Motor neuron (in vitro differentiated cells): ENCODE measurements at places on chromosomes 1 and 21.

- ATAC-seq = no peak
Observed at GRCh38 chr1:101162736-101163735, 73.8 kb upstream of the S1PR1 start.

DNA sequence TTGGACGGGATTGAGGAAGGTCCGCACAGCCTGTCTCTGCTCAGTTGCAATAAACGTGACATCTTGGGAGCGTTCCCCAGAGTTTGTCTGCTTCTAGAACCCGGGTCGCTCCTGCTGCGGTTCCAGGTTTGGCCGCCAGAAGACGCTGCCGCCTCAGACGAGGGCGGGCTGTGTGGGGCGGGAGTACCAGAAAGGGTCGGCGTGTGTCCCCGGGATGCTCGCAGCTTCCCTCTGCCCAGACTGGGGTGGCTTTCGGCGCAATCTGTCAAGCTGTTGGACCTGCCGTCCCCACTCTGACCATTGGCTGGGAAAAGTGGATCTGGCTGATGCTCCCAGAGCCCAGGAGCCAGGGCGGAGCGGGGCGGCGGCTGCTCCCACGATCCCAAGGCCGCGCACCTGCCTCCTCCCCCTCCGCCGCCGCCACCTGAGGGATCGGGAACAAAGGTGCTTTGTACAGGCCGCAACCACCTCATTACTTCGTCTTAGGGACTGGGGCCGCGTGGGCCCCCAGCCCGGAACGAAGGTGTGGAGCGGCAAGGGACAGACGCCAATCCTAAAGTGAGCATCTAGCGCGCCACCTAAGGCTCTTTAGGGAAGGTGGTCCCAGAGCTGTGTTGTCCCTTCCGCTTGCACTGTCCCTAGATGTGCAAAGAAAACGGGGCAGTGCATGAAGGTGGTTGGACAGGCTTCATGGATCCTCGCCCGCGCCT lies 683 bp upstream of the EFNA4 start:
- ATAC-seq = no peak

GRCh38 chr1:41621791-41622190 lies 137.3 kb upstream of the EDN2 start:
- no peak for ATAC-seq

DNA sequence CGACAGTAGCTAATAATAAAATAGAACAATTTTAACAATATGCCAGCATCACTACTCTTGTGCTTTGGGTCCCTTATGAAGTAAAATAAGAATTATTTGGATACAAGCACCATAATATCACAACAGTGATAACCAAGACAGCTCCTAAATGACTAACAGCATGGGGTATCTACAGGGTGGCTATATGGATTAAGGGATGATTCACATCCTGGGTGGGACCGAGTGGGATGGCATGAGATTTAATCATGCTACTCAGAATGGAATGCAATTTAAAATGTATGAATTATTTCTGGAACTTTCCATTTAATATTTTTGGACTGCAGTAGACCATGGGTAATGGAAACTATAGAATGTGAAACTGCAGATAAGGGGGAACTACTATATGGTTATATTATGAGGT lies 28.1 kb upstream of the B3GALNT2 start:
- ATAC-seq = no peak

- no peak for ATAC-seq
Observed at GRCh38 chr1:152585586-152585985, 5.3 kb upstream of the LCE3D start.

DNA sequence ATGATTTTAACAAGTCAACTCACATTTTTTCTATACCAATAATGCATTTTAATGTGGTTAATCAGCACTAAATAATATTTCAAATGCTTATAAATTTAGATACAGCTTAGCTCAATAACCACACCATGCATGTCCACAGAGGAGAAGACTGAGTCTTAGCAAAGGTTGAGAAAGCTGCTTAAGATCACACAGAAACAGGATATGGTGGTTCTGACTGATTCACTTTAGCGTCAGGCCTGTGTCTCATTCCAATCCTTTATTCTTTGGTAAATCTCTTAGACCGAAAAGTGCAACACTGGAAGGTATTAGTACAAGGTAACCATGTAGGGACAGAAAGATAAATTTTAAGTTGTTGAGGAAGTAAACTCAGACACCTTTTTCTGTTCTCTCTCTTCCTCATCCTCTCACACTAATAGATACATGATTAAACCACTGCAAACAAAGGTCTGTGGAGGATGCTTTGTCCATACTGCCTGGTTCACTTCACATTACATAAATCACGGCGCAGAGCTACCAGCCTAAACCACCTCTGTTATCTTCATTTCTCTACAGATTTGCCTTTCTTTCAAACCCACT lies 139.0 kb downstream of the DPYD start:
- ATAC-seq = no peak

GRCh38 chr1:19433719-19433998 lies 51.7 kb downstream of the CAPZB start:
- peak; percentile 67 for ATAC-seq

GRCh38 chr1:83882906-83883305 lies 116.0 kb downstream of the TTLL7 start:
- ATAC-seq = peak; percentile 83

DNA sequence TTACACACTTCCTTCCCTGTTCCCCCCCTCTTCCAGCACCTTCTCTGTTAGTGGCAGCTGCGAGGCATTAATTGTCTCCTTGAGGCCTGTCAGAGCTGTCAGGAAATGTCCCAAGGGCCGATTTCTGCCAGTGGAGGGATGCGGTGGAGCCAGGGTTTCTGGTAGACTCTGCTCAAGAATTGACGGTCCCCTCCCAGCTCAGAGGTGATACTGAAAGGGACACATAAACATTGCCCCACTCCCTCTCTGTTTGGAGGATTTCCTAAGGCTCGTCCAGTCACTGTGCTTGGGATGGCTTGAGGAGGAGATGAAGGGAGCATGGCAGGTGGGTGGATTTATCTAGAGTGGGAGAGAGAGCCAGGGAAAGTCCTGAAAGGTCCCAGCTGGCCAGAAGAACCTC lies 61.4 kb upstream of the CD34 start:
- ATAC-seq = no peak

- ATAC-seq = no peak
Observed at GRCh38 chr1:207691841-207692240, 46.9 kb downstream of the CR1L start.

GRCh38 chr1:116711263-116711840 lies 42.9 kb upstream of the CD2 start:
- peak; percentile 42 for ATAC-seq

GRCh38 chr1:210222340-210223006 lies 10.1 kb upstream of the SERTAD4 start:
- no peak for ATAC-seq

- ATAC-seq = peak; percentile 31
Observed at GRCh38 chr1:174445817-174446216, 1.9 kb upstream of the GPR52 start.

GRCh38 chr1:213681788-213682340 lies 305.9 kb upstream of the PROX1 start:
- no peak for ATAC-seq

GRCh38 chr1:228416217-228416933 lies at the start of gene TRIM17:
TRIM17 (minus strand) TSS chr1:228416861; CDS start chr1:228415072, 1,789 bp downstream.
- peak; percentile 82 for ATAC-seq

DNA sequence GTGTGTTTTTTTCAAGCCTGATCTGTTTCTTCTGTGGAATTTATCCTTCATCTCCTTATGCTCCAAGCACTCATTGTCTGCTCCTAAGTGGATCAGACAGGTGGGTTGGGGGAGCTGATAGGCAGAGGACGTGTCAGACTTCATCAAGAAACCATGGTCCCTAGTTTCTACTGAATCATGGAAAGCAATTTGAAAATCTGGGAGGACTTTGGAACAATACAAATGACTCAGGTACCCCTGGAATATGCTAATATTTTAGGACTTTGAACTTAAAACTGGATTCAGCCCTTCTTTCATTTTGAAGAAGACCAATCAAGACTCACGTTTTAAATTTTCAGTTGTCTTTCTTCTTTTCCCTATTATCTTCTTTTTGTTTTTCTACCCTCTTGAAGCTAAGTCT lies 7.7 kb downstream of the ABCG1 start:
- no peak for ATAC-seq

- ATAC-seq = peak; percentile 5
Observed at GRCh38 chr1:202233804-202234203, 40.2 kb downstream of the LGR6 start.

DNA sequence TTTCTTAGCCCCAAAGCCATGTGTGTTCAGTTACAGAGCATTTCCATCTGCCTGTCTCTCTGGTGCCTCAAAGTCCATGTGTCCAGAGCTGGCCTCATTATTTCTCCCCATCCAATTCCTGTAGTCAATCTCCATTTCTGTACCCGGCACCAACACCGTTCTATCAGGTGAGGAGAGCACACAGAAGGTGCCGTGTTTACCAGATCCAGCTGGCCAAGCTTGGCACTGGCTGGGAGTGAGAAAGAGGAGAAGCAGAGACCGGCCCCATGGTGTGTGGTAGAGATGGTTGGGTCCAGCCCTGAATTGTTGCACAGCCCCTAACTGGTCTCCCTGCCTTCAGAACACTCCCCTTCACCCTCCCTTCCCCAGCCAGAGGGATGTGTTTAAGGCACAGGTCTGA lies 7.5 kb upstream of the SSBP3 start:
- no peak for ATAC-seq

DNA sequence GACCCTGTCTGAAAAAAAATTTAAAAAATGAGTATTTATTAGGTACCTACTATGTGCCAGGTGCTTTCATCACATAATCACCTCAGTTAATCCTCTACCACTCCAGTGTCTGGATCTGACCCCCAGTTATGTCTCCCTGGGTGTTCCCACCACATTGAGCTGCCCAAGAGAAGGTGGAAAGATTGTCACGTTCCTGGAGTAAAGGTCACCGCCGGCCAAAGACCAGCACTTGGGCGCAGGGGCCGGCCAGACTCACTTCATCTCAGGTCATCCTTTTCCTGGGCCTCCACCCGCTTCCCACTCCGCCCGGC lies 714 bp downstream of the PYCR2 start:
- ATAC-seq = no peak

DNA sequence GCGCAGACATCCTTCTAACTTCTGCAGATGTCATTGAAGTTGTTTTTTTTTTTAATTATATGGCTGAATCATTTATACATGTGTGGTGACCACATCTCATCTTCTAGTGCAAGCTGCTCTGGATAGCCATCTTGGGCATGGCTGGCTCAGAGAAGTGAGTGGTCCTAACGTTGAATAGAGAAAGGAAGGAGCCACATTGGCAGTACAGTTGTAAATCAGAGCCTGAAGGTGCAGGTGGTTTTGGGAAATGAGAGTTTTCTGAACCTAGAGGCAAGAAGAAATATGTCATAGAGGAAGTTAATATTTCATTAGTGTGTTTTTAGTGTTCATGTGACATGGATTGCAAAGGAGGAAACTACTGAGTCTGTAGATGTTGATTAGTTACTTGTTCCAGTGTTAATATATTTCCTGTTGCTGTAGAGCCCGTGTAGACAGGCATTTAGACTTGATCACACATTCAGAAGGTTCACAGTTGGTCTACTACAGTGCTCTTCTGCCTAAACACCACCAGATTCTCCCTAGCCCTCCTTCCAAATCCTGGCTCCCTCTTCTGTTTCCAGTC lies 163.7 kb downstream of the ROR1 start:
- no peak for ATAC-seq

GRCh38 chr1:152817309-152817708 lies 5.5 kb downstream of the LCE1B start:
- no peak for ATAC-seq

DNA sequence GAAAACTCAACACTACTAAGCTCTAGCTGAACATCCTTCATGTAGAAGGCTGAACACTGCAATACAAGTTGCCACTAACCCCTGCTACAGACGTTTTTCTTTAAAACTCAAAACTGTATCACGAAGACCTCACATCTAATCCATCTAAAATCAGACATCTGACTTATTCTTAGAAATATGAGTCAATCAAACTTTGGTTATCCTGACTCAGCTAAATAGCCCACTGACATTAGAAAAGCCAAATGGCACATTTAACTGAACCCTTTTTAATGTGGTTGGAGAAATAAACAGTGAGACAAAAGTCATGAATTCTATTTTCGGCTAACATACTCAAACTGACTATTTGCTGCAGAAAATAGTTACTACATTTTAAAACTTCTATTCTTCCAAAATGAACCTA lies 35.6 kb downstream of the WLS start:
- no peak for ATAC-seq

- ATAC-seq = no peak
Observed at GRCh38 chr1:37147906-37148305, 113.6 kb upstream of the GRIK3 start.

DNA sequence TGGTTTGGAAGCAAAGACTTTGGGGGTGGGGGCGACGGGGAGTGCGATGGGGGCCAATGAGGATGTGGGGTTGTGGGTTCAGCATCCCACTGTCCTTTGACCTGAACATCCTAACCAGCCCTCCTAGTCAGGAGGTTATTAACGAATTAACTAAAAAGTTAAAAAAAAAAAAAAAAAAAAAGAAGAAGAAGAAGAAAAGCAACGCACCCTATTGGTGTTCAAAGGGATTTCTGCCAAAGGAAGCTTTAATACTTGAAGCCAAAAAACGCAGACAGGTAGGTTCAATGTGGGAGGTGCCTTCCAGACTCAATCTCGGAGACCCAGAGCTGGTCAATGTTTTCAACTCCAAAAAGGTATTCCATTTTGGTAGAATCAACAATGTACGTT lies 2.2 kb downstream of the CLIC6 start:
- no peak for ATAC-seq

- no peak for ATAC-seq
Observed at GRCh38 chr1:160068225-160068624, 1.7 kb downstream of the KCNJ10 start.

DNA sequence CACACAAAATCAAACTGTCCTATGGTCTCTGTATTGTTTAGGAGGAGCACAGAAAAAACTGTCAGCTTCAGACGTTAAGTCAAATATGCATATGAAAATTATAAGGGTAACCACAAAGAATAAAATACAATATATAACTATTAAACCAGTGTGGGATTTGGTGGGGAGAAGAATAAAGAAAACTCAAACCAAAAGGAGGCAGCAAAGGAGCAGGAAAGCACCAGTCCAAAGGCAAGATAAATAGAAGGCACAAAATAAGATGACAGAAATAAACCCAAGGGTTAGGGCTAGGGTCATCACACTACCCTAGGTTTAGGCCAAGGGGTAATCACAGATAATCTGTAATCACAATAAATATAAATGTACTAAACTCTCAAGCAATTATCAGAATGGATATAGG lies 32.8 kb downstream of the DLGAP3 start:
- ATAC-seq = no peak

DNA sequence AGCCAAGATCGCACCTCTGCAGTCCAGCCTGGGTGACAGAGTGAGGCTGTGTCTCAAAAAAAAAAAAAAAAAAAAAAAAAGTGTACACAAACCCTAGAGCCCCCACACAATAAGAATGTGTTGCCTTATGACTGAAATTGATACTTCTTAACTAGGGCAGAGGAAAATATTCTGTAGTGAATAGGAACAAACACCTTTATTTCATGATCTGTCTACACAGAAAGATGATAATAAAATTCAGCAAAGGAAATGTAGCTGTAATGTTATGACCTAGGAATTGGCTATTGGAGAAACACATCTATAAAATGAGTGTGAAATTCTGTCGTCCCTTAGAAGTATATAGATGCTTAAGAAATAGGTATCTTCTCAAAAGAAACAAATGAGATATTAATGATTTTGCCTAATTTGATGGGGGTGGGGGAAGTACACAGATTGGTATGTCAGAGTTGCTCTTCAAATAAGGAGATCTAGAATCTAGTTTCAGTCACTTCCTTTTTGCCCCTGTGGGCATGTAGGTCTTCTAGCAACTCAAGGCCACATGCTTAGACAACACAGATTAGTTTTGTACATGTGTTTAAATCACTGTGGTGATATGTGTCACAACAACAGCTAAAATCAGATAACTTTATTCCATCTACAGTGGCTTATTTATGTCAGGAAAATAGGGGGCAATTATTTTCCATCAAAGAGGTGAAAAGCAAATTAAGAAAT lies 10.7 kb upstream of the GPR25 start:
- ATAC-seq = no peak
